ENCODE measurements at places on chromosomes 16 and 17. TPM values are rescaled to one million over a fixed set of nuclear protein-coding genes. Genes with fewer than 3 reads are reported as not detected.

The SDR42E2 gene
- total RNA-seq = not detected

The KRTAP3-1 gene
- not detected for total RNA-seq

The PTX4 gene
- total RNA-seq = 0.11 TPM

The CIAPIN1 gene
- total RNA-seq = 47.1 TPM

The THUMPD1 gene
- total RNA-seq = 90.0 TPM

The NAGS gene
- 2.9 TPM for total RNA-seq

The TGFB1I1 gene
- 35.5 TPM for total RNA-seq

The RAB11FIP4 gene
- total RNA-seq = 0.66 TPM

The GP1BA gene
- total RNA-seq = not detected

The VAC14 gene
- 30.2 TPM for total RNA-seq

The MYO15B gene
- 6.3 TPM for total RNA-seq

The KRT36 gene
- 0.12 TPM for total RNA-seq

The ST6GALNAC2 gene
- 0.89 TPM for total RNA-seq

The ABCC11 gene
- 0.11 TPM for total RNA-seq

The PIGS gene
- total RNA-seq = 47.4 TPM

The PRSS8 gene
- not detected for total RNA-seq

The GAST gene
- not detected for total RNA-seq

The MAPK8IP3 gene
- 44.9 TPM for total RNA-seq

The STX1B gene
- 2.5 TPM for total RNA-seq

The CCDC40 gene
- 2.0 TPM for total RNA-seq

The TPSG1 gene
- total RNA-seq = not detected

The KRTAP17-1 gene
- 0.12 TPM for total RNA-seq

The TRAF7 gene
- total RNA-seq = 52.6 TPM

The SPATA22 gene
- not detected for total RNA-seq

The NRN1L gene
- not detected for total RNA-seq

The PPY gene
- total RNA-seq = not detected

The OTOA gene
- under 0.01 TPM for total RNA-seq

The FBXO39 gene
- 0.33 TPM for total RNA-seq

The CHRNE gene
- total RNA-seq = 0.62 TPM

The ADORA2B gene
- total RNA-seq = 13.6 TPM

The TNFRSF13B gene
- total RNA-seq = not detected

The TBC1D3B gene
- total RNA-seq = 2.5 TPM

The MT1G gene
- not detected for total RNA-seq

The ABCC6 gene
- total RNA-seq = 0.37 TPM

The ANKRD11 gene
- total RNA-seq = 93.5 TPM

The HYDIN gene
- 1.00 TPM for total RNA-seq

The FNDC8 gene
- total RNA-seq = not detected

The KLHL10 gene
- total RNA-seq = not detected

The MILR1 gene
- 16.4 TPM for total RNA-seq

The EVI2B gene
- not detected for total RNA-seq

The LGALS9B gene
- total RNA-seq = not detected

The HOXB4 gene
- total RNA-seq = 1.00 TPM

The TMEM204 gene
- total RNA-seq = 4.8 TPM

The IL34 gene
- 2.0 TPM for total RNA-seq

The ELOB gene
- 377 TPM for total RNA-seq

The ADAT1 gene
- 101 TPM for total RNA-seq

The ACSM2A gene
- total RNA-seq = not detected

The NFATC3 gene
- total RNA-seq = 8.4 TPM

The NHLRC4 gene
- 2.0 TPM for total RNA-seq

The GGT6 gene
- total RNA-seq = not detected

The ARHGDIG gene
- total RNA-seq = 0.12 TPM

The ALDH3A1 gene
- not detected for total RNA-seq

The MRPL10 gene
- 22.5 TPM for total RNA-seq

The NPIPA8 gene
- not detected for total RNA-seq

The KRT37 gene
- not detected for total RNA-seq

All from uterine smooth muscle cell (primary cell).